ENCODE measurements at places on chromosomes 13 and 19. TPM values are rescaled to one million over a fixed set of nuclear protein-coding genes. Genes with fewer than 3 reads are reported as not detected.

NTF4 gene
- total RNA-seq, result not detected

DNA sequence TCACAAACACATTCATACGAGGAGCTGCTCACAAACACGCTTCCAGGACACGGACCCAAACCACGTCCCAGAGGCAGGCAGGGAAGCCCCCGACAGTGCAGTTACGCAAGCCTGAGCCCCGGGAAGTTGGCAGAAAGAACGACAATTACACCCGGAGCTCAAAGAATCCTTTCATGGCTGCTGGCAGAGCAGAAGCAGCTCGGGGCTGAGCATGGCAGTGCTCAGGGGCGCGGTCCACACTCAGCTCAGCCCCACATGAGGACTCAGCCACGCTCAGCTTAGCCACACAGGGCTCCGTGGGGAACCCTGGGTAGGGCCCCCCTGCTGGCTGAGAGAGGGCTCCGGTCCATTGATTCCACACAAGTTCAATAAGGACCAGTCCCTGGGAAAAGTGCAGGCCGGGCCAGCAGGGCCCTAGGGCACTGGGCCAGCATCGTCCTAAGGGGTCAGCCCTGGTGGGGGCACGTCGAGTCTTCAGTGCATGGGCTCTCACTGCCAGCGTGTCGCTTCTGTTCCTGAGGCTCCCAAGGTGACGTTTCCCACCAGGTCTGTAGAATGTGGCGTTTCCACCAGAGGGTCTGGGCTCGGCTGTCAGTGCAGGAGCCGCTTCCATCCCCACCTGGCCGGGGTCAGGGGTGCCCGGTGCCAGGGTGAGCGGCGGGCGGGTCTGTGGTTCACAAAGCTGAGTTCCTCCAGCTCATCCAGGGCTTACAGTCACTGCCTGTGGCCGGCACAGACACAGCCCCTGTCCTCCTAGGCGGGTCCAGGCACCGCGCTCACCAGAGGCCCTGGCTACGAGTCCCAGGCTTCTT is 23.1 kb downstream of the GAS6 start:
- no peak for DNase-seq

GRCh38 chr13:49669735-49670309 is 21.5 kb downstream of the EBPL start:
- no peak for DNase-seq

PCP2 gene
- not detected for total RNA-seq

DNA sequence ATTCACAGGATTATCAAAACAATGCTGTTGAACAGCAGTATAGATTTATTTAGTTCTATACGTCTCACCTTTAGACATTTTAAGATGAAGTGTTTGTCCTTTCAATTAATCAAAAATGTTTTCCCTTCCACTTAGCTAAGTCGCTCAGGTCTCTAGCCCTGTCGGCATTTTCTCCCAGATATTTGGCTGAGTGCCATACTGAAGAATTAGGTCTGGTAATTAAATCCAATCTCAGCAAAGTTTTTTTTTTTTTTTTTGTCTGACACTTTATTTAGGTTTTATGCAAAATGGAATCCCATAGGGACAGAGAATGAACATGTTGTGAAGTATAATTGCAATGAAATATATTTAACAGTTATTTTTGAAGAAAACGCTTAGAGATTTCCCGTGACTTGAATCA is 44.1 kb downstream of the RFC3 start:
- no peak for DNase-seq

GRCh38 chr13:61727767-61728166 is 312.1 kb upstream of the PCDH20 start:
- no peak for DNase-seq

GRK1 gene
- total RNA-seq, result not detected
